ENCODE measurements at places on chromosomes 3 and 15. TPM values are rescaled to one million over a fixed set of nuclear protein-coding genes. Genes with fewer than 3 reads are reported as not detected.

GHRL gene
- not detected for total RNA-seq

- no peaks in the 10 kb centered on the region for H3K27me3 ChIP-seq
- H3K4me3 ChIP-seq, result no peak overlapping the region
- no peak for DNase-seq
- H3K36me3 ChIP-seq, result no peaks in the 10 kb centered on the region
These were observed 156.4 kb upstream of the CBLB start for GRCh38 chr3:106025151-106025722.

DNA sequence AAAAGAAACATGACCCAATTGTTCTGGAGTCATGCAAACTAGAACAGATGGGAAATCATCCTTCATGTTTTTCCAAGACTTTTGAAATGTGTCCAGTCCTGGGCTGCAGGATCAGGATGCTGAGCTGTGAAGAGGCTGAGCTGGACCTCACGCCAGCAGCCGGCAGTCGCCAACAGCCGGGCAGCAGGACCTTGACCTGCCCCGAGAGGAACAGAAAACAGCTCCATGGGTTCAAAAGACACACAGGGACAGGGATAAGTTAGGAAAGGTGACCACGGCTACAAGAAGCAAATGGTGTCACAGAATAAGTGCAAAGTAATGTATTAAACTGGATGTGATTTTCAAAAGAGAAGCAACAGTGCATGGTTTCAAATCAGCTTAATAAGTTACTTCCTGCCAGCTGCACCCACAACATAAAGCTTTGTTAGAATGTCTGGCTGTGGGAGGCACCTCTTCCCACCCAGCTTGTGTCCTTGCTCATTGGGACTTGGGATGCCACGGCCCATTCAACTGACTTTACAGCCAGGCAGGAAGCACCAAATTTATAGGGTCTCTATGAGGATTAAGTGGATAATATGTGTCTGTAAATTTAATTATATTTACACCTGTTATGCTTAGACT lies 266.4 kb downstream of the GABRG3 start:
- no peak for DNase-seq
- no peak overlapping the region for H3K4me3 ChIP-seq
- H3K4me1 ChIP-seq, result no peaks in the 10 kb centered on the region
- H3K27me3 ChIP-seq, result no peaks in the 10 kb centered on the region
- H3K27ac ChIP-seq, result no peak overlapping the region

SI gene
- not detected for total RNA-seq

RYR3 gene
- not detected for total RNA-seq

GRCh38 chr3:12886106-12886679 lies 44.8 kb upstream of the RPL32 start:
- no peak overlapping the region for H3K4me3 ChIP-seq
- no peaks in the 10 kb centered on the region for H3K27me3 ChIP-seq
- H3K36me3 ChIP-seq, result no peaks in the 10 kb centered on the region
- DNase-seq, result no peak
- no peak overlapping the region for H3K27ac ChIP-seq

- H3K4me1 ChIP-seq, result no peaks in the 10 kb centered on the region
- no peak overlapping the region for H3K27ac ChIP-seq
- H3K27me3 ChIP-seq, result no peaks in the 10 kb centered on the region
- no peak overlapping the region for H3K4me3 ChIP-seq
These were observed 480.3 kb downstream of the FGF12 start for GRCh38 chr3:192246847-192247559.

GRCh38 chr3:195095035-195095703 lies 175.8 kb downstream of the XXYLT1 start:
- H3K27me3 ChIP-seq, result no peaks in the 10 kb centered on the region
- no peak for DNase-seq
- peak overlapping the region; percentile 73 for H3K27ac ChIP-seq

- no peak for DNase-seq
- H3K36me3 ChIP-seq, result no peaks in the 10 kb centered on the region
- H3K4me1 ChIP-seq, result no peaks in the 10 kb centered on the region
These were observed 171.0 kb downstream of the RPLP1 start for GRCh38 chr15:69623392-69624154.

- H3K27me3 ChIP-seq, result peaks cover 8% of the 10 kb centered on the region
- H3K36me3 ChIP-seq, result no peaks in the 10 kb centered on the region
- no peaks in the 10 kb centered on the region for H3K4me1 ChIP-seq
- DNase-seq, result no peak
- no peak overlapping the region for H3K4me3 ChIP-seq
These were observed 237.4 kb upstream of the UMPS start for GRCh38 chr3:124492824-124493223.

DNA sequence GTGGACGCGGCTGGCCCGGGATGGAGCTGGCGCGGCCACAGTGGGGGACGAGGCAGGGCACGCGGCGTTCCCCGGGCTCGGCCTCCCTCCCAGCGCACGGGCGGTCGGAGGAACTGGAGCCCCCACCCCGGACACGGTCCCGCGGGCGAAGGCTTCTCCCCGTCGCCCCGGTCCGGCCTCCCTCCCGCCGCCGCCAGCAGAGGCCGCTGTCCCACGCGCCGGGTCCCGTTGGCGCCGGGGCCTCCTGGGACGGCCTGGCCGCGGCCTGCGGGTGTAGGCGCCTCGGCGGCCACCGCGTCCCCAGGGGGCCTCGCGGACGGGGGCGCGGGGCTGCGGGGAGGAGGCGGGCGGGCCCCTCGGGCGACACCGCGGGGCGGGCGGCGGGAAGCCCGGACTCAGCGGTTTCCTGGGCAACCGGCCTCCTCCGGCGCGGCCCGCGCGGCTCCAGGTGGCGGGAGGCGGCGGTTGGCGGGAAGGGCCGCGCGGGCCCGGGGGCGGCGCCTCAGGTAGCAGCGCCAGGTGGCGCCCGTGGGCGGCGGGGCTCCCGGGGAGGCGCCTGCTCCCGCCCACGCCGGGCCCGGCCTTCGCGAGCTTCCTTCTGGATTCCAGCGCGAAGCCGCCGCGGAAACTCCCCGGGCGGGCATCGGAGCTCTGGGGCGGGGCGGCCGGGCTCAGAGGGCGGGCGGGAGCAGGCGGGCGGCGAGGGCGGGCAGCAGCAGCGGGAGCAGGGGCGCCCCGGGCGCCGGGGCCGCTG lies 26.7 kb downstream of the MELTF start:
- peaks cover 12% of the 10 kb centered on the region for H3K4me1 ChIP-seq
- no peaks in the 10 kb centered on the region for H3K36me3 ChIP-seq
- peak overlapping the region; percentile 37 for H3K27ac ChIP-seq
- DNase-seq, result no peak
- H3K27me3 ChIP-seq, result no peaks in the 10 kb centered on the region

GRCh38 chr3:185822221-185823000 lies 2.4 kb downstream of the IGF2BP2 start:
- peaks cover 6% of the 10 kb centered on the region for H3K36me3 ChIP-seq
- DNase-seq, result no peak
- H3K4me3 ChIP-seq, result peak overlapping the region; percentile 89
- H3K4me1 ChIP-seq, result peaks cover 52% of the 10 kb centered on the region
- H3K27me3 ChIP-seq, result no peaks in the 10 kb centered on the region

PLOD2 gene
- 158 TPM for total RNA-seq

DNA sequence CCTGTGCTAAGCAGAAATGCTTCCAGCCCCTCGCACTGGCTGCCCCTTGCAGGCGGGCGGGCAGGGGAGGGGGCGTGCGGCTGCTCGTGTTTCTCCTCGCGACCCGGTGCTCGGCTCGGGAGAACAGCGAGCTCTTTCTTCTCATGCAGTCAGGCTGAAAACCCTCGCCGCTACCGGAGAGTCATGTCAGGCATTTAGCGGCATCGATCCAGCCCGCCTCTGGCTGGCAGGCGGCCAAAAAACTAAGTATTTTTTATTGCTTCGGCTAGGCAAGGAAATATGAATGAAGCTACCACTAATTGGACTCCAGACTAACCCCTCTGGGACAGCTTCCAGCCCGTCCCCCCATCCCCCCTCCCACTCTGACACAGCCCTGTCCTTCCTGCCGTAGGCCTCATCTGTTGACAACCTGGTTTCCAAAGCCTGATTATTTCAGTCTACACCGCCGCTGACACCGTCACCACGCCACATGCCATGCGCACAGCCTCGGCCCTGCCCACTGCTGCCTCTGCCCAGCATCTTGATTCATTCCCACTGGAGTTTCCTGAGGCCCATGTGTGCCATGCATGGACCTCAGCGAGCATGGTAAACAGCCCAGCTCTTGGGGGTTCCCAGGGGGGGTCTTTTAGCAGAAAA lies 35.3 kb downstream of the TLE3 start:
- DNase-seq, result no peak
- no peak overlapping the region for H3K4me3 ChIP-seq
- H3K4me1 ChIP-seq, result no peaks in the 10 kb centered on the region

SPATA12 gene
- total RNA-seq, result 0.10 TPM

GRCh38 chr3:69370156-69370883 lies 15.6 kb downstream of the FRMD4B start:
- no peak overlapping the region for H3K4me3 ChIP-seq
- H3K27ac ChIP-seq, result no peak overlapping the region
- H3K36me3 ChIP-seq, result no peaks in the 10 kb centered on the region
- no peak for DNase-seq
- no peaks in the 10 kb centered on the region for H3K4me1 ChIP-seq
- H3K27me3 ChIP-seq, result no peaks in the 10 kb centered on the region

SPINK8 gene
- not detected for total RNA-seq

DNA sequence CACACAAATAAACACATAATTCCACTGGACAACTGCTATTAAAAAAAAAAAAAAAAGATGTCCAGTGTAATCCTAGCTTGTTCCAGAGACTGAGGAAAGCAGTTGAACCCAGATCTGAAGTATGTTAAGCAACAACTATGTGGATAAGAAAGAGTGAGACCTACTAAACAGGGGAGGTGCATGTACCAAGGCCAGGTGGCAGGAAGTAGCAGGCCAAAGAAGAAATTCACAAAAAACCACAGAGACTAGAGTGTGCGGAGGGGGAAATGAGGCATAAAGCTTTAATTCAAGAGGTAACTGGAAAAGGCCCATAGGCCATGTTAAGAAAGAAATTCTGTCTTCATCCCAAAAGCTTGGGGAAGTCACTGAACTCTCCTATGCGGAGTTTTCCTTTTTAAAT lies 490.0 kb downstream of the NAALADL2 start:
- H3K4me3 ChIP-seq, result no peak overlapping the region
- no peaks in the 10 kb centered on the region for H3K36me3 ChIP-seq
- no peak overlapping the region for H3K27ac ChIP-seq
- DNase-seq, result no peak
- no peaks in the 10 kb centered on the region for H3K4me1 ChIP-seq

GOLGA8J gene
- total RNA-seq, result 0.44 TPM

ZNF660 gene
- total RNA-seq, result not detected

FBXL22 gene
- total RNA-seq, result 0.54 TPM

GRCh38 chr3:99741588-99741987 lies 76.1 kb upstream of the CMSS1 start:
- H3K36me3 ChIP-seq, result no peaks in the 10 kb centered on the region
- H3K4me1 ChIP-seq, result no peaks in the 10 kb centered on the region
- no peaks in the 10 kb centered on the region for H3K27me3 ChIP-seq
- H3K27ac ChIP-seq, result no peak overlapping the region

DNA sequence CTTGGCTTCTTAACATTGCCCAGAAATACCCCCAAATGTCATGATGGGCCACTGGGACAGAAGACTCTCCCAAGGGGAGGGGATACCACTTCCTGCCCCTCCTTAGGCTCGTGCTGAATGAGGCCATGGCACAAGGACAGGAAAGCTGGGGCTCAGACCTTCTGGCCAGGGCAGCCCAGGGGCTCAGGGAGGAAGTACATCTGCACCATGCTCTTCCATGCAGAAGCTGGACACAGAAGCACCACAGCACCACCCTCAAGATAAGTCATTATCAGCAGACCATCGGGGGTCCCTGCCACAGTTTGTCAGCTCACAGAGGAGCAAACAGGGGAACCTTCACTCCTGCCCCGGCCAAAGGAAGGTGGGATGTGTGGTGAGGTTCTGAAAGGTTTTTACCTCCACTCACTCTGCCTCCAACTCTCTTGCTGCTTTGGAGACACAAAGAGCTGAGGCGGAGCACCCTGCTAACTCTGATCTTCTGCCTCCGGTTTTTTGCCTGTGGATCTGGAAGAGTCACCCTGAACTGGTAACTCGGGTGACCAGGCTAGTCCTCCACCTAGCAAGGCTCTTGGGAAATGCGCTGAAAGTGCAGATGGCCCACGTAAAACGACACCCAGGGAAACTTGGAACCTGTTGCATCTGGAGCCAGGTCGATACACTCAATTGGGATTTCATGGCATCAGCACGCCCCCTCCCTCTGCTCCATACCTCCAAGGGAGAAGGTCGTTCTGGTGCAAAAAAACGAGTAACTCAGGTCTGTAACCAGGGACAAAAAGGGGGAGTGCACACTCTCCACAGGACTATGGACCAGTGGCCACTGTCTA lies 8.3 kb downstream of the BMF start:
- no peaks in the 10 kb centered on the region for H3K36me3 ChIP-seq
- no peak overlapping the region for H3K4me3 ChIP-seq
- peak overlapping the region; percentile 48 for H3K27ac ChIP-seq
- no peak for DNase-seq
- H3K4me1 ChIP-seq, result peaks cover 73% of the 10 kb centered on the region
- H3K27me3 ChIP-seq, result no peaks in the 10 kb centered on the region

GRCh38 chr3:191355406-191355805 lies 25.1 kb upstream of the UTS2B start:
- H3K27me3 ChIP-seq, result no peaks in the 10 kb centered on the region
- no peak overlapping the region for H3K27ac ChIP-seq
- no peak for DNase-seq
- no peak overlapping the region for H3K4me3 ChIP-seq
- no peaks in the 10 kb centered on the region for H3K36me3 ChIP-seq

SLC12A6 gene
- 19.5 TPM for total RNA-seq

AADACL2 gene
- total RNA-seq, result not detected

GRCh38 chr3:27861046-27862036 lies 139.2 kb upstream of the EOMES start:
- H3K27me3 ChIP-seq, result no peaks in the 10 kb centered on the region
- H3K4me3 ChIP-seq, result no peak overlapping the region
- H3K4me1 ChIP-seq, result no peaks in the 10 kb centered on the region
- no peaks in the 10 kb centered on the region for H3K36me3 ChIP-seq

- no peaks in the 10 kb centered on the region for H3K4me1 ChIP-seq
- no peak overlapping the region for H3K27ac ChIP-seq
- no peak for DNase-seq
- H3K36me3 ChIP-seq, result no peaks in the 10 kb centered on the region
These were observed 37.7 kb upstream of the FRMD4B start for GRCh38 chr3:69423463-69424155.

ST8SIA2 gene
- 0.15 TPM for total RNA-seq

DNA sequence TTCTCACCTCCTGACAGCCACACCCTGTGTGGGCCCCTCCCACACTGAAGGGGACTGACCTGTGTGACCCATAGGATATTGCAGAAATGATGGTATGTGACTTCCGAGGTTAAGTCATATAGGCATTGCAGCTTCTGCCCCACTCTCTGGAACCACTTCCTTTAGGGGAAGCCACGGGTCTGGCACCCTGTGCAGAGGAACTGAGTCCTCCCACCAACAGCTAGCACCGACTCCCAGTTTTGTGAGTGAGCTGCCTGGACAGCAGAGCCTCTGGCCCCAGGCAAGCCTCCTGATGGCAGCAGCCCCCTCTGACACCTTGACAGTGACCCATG lies 24.6 kb upstream of the SLC6A6 start:
- H3K4me1 ChIP-seq, result peaks cover 3% of the 10 kb centered on the region
- no peak for DNase-seq
- no peaks in the 10 kb centered on the region for H3K27me3 ChIP-seq
- no peak overlapping the region for H3K27ac ChIP-seq
- no peaks in the 10 kb centered on the region for H3K36me3 ChIP-seq
